8988T (cell line): ENCODE measurements at places on chromosomes 11 and 22.
A peak's percentile ranks its signal among the peaks of the same experiment; 100 is the strongest.

- no peak for DNase-seq
Observed at GRCh38 chr11:83116015-83116641, 40.8 kb upstream of the PCF11 start.

DNA sequence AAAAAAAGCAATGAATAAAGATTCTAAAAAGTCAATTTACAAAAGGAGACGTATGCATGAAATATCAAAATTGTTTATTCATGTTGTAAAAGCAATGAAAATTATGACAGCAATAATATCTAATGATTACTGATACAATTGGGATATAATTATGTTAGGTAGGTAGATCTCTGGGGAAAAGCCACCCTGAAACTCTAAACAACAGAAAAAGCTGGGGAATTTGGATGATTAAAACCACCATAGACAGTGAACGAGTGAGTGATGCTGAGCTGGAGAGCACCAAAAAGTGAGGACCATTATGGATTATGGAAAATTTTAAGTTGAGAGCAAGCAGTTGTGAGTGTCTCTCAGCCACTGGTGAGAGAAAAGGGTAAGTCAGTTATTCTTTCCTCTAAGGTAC lies at the start of gene OR10G8:
Gene OR10G8 (plus strand): TSS at position 301 of the 400 bp plus-strand sequence. CDS start 2,825 bp downstream, outside the sequence.
- no peak for DNase-seq

- DNase-seq = no peak
Observed at GRCh38 chr11:20119315-20119714, 41.0 kb downstream of the DBX1 start.

DNA sequence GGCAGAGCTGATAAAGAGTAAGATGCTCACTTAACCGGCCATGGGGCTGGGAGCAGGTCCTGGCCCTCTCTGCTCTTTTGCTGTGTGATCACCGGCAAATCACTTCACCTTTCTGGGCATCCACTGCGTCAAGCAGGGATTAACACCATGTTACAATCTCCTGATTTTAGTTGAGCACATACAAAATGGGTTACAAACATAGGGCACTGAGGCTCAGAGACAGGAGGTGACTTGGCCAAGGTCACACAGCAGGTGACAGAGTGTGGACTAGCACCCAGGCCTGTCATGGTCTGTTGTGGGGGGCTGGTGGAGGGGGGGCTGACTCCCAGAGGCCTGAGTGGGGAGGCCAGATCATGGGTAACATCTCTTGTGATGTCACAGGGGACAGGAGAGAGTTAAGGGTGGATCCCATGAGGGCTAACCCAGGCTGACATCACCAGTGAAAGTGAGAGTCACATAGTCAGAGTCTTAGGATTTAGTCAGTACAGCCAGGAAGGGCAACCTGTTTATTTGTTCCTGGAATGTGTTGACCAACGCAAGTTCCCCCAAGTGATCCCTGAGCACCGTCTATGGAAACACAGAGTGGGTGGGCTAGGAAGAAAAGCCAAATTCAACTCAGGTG lies 27.8 kb downstream of the GDPD5 start:
- DNase-seq = no peak

DNA sequence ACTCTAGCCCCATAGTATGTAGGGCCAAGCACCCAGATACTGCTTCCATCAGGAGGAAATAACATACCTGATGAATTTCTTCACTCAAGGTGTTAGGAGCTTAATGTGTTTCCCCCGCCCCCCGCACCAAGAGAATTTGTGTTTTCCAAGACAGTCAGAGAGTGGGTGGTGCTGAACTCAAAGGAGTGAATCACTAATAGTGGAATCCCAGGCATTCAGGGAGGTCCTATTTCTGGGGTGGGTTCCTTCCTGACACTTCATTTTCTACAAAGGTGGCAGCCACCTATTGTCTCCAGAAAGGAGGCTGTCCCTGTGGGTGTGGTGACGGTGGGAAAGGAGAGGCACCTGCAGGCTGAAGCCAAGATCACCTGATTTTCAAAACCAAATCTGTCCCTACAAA lies 50.8 kb upstream of the ELF5 start:
- DNase-seq = peak; percentile 21
